AG09309 (cell line): ENCODE measurements at places on chromosomes 2 and 18.

DNA sequence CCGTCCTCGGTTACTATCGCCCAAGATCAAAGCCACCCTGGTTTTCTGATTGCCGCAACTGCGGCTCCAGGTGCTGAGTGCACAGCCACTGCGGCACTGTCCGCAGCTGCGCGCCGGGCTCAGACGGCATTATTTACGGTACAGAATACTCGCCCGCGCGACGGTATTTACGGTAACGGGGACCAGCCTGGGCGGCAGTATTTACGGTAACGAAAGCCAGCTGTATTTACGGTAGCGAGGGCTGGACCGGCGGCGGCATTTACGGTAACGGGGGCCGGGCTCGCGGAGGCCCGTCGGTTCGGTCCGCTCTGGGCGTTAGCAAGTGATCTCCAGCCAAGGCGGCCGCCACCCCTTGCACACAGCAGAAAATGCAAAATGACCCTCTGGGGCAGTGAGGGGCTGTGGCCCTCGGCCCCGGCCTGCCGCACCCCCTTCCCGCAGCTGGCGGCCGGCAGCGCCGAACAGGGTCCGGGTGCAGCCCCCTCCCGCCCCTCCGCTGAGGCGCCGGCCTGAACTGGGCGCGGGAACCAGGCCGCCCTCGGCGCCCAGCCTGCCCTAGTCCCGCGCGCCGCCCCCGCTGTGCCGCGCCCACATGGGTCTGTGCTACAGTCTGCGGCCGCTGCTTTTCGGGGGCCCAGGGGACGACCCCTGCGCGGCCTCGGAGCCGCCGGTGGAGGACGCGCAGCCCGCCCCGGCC lies at the start of gene GNAL:
GNAL (plus strand) TSS at position 293 of the 697 bp plus-strand sequence; CDS start at position 593, 300 bp downstream.
- peak; percentile 47 for DNase-seq

DNA sequence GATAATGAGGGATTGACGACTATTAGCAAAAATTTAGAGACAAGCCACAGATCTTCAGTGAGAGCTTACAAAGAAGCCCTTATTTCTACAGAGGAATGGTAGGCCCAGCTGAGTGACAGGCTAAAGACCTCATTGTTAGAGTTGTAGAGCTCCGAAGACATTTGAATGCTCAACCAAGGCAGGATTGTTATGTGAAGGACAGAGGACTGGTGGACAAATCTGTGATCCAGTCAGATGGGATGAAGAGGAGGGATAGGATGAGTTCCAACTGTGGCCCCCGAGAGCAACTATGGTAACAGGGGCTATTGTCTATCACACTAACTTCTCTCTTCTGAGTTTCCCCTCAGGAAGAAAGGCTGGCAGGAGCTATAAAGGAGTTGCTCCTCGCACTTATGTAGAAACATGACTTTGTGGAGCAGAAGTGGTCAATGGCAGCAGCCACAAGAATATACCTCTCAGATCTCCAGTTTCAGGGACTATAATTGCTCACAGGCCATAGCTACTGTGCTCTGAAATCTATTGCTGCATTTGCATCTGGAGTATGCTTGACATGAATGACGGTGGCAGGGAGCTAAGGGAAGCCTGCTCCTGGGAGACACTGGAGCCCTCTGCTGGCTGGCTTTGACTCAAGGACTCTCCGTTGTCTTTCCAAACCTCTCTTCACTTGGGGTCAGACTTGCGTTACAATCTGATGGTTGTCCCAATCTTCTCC lies 50.3 kb upstream of the GREB1L start:
- DNase-seq: peak; percentile 27

GRCh38 chr2:236047886-236048540 lies 120.2 kb downstream of the GBX2 start:
- DNase-seq: no peak

- no peak for DNase-seq
Observed at GRCh38 chr2:196136151-196136550, 35.2 kb downstream of the STK17B start.

- DNase-seq: no peak
Observed at GRCh38 chr18:22745966-22746365, 187.2 kb upstream of the RBBP8 start.

GRCh38 chr18:48882379-48882778 lies 68.4 kb downstream of the SMAD7 start:
- no peak for DNase-seq

GRCh38 chr2:57878171-57878865 lies 168.3 kb upstream of the VRK2 start:
- no peak for DNase-seq

DNA sequence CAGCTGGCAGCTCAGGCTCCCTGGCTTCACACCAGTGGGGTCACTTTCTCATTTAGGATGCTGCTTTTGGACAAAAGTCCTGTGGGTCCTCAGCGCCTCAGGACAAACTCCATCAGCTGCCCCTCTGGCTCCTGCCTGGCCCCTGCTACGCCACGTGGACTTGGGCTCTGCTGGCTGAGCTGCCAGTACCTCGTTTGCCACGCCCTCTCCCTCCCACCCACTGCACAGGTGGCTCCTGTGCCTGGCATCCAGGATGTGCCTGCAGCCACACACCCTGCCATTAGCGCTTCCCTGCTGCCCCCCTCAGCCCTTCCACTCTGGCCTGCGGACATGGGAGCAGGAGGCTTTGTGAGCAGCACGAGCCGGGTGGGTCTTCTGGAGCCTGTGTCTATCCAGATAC lies 118.9 kb downstream of the ZNF236 start:
- DNase-seq: no peak

- no peak for DNase-seq
Observed at GRCh38 chr2:101942851-101943250, 48.9 kb upstream of the IL1R2 start.

GRCh38 chr18:371609-371982 lies 103.7 kb upstream of the THOC1 start:
- no peak for DNase-seq

GRCh38 chr18:48589797-48590519 lies 51.1 kb downstream of the CTIF start:
- no peak for DNase-seq

GRCh38 chr18:64270608-64271007 lies 121.7 kb upstream of the LINC00305 start:
- no peak for DNase-seq

DNA sequence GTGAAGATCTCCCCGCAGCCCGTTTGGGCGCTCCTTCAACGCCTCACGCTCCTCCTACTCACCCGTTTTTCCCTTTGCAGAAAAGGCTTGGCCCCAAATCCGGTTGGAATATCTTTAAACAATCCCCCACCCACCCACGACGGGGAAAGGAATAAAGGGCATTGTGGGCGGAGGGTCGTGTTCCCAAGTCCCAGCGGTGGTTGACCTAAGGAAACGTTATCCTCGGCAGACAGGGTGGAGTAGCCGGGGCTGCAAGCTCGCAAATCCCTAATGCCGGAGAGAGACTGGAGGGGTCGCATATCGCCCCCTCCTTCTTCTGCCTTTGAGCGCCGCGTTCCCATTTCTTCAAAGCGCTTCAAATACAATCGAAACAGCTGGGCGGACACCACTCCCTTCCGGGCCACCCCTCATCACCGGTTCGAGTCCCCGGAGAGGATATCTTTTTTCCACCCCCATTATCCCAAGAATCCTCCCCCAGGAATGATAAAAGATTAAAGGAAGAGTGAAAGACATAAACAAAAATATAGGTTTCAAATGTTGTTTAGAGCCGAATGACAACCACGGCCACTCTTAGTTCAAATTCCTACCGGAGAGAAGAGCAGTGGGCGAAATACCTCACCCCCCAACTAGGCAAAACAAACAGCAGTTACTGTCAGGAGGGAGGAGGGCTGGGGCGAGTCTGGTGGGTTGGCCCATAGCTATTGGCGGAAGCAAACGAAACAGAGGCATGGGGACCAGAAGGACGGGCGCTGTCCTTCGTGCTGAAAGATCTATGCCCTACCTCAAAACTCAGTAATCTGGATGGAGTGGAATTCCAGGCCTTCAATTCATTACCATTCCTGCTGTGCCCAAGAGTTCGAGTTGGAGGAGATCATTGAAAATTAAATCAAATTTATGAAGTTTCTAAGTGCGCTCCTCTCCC lies 2.8 kb upstream of the GAD1 start:
- DNase-seq: no peak

- no peak for DNase-seq
Observed at GRCh38 chr18:31773774-31774476, 13.2 kb upstream of the SLC25A52 start.

DNA sequence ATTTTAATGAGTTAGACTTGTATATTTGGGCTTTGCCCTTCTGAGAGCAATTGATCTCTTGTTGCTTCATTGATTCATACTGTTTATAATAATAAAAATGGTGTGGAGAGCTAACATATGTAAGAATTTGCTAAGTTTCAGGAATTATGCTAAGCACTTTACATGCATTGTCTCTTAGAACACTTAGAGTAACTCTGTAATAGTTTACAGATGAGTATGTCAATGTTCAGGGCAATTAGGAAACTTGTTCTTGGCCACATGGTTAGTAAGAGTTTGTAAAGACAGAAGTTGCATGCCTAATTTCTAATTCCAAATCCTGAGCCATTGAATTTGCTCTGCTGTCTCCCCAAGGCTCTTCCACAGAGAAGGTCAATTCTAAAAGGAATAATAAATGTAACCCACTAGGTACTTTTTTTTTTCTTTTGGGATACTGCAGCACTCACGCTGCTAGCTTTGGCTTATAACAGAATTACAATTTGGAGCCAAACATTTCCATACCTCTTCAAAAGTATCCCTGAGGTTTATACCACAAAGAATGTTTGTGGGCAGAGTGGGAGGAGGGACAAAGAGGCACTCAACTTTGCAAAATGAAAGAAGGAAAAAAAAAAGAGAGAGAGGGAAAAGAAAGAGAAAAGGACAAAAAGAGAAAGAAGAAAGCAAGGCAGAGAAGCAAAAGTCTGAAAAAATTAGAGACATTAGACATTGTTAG lies 232.4 kb downstream of the CALCRL start:
- no peak for DNase-seq

GRCh38 chr18:49742316-49743116 lies 70.8 kb downstream of the ACAA2 start:
- DNase-seq: no peak

DNA sequence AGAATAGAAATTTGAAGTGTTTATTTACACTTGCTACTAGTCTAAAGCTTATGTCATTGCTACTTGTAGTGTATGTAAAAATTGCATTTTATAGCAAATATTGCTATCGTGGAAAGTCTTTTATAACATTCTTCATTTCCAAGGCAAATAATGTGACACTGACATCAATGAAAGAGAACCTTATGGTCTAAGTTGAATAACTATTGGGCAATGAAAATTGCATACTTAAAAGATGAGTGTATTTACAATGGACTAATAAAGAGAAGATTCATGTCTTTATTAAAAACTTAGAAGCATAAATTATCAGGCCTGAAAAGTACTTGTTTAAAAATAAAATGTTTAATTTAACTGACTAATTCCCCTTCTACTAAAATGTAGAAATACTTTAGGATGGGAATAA lies 82.2 kb downstream of the LRP1B start:
- DNase-seq: no peak

DNA sequence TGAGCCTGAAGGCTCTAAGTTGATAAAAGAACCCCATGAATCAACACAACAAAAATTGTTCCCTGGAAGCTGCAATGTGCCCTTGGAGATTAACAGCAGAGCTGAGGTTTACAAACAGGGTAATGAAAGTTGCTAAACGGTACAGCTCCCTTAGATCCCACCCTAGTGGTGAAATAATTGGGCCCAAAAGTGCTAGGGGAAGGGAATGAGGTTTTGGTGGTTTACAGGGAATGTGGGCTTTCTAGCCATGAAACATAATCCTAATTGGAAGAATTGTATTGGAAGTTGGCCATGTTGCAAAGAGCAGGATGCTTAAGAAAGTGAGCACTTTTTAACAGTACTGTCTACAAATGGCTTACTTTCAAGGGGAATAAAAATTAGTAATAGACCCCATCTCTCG lies 180.2 kb upstream of the SMIM21 start:
- no peak for DNase-seq

GRCh38 chr2:110735366-110735765 lies 3.0 kb downstream of the ACOXL start:
- no peak for DNase-seq

DNA sequence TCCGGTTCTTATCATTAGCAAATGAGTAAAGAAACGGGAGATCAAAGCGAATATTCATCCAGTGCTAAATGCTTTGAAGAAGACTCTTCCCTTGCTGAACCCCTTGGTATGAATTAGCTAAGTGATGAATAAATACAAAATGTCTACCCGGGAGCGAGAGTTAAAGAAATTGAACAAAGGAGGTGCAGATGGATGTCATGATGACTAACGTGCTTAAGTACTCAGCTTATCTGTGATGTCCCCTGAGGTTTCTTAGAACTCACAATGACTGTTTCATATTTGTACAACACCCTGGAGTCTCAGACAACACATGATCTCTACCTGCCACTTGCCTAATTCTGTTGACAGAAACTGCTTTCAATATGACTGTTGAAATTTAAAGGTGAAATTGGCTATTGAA lies 148.5 kb downstream of the TMEM200C start:
- DNase-seq: no peak

- DNase-seq: no peak
Observed at GRCh38 chr2:239341146-239341732, 59.6 kb downstream of the HDAC4 start.

DNA sequence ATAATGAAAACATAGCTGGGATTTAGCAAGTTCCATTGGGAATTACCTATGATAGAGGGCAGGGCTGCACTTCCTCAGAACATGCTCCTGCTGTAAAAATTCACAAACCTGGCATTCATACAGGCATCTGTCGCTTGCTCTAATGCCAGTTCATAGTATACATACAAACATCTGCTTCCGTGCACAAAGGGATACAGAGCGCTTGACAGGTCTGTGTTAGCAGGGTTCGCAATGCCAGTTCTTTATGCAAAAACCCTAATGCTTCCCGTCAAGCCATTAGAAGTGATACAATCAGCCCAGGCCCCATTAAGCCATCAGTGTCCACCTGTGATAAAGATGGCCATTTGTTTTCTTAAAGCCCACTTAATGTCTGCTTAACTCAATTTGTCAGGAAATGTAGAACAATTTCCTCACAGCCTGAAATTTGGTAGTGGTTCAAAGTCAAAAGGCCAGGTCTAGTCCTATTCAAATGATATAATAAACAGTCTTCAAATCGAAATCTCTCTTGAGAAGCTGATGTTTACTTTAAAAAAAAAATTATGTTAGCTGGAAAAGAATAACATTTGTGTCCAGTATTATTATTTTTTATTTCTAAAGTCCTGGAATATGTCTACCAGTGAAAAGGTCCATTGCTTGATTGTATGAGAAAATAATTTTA lies 556.3 kb downstream of the ARHGAP15 start:
- DNase-seq: no peak

- no peak for DNase-seq
Observed at GRCh38 chr2:3656762-3657721, 958 bp upstream of the ALLC start.

DNA sequence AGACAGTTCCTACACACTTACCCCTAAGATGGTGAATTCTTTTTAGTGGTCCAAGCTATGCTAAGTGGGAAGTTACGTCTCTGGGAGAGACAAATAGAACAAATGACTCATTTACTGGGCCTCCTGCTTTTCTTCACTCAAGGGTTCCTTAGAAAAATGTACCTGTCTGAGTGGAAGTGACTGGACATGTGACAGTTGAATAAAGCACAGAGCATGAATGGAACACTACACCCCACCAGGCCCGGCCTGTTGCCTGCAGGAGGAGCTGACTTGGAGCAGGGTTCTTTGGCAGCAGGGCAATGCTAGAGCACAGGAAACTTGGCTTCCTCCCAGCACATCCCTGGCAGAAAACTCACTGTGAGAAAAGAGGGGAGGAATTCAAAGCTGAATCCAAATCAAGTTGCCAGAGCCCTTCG lies 451.0 kb upstream of the SETBP1 start:
- DNase-seq: peak; percentile 11
